ENCODE measurements at places on chromosomes 16 and 17. TPM values are rescaled to one million over a fixed set of nuclear protein-coding genes. Genes with fewer than 3 reads are reported as not detected.

- H3K27me3 ChIP-seq = no peaks in the 10 kb centered on the region
- peak; percentile 90 for DNase-seq
- no peak overlapping the region for H3K4me3 ChIP-seq
- H3K27ac ChIP-seq = peak overlapping the region; percentile 92
These were observed 19.4 kb downstream of the CEP295NL start for GRCh38 chr17:78883533-78884131.

DNA sequence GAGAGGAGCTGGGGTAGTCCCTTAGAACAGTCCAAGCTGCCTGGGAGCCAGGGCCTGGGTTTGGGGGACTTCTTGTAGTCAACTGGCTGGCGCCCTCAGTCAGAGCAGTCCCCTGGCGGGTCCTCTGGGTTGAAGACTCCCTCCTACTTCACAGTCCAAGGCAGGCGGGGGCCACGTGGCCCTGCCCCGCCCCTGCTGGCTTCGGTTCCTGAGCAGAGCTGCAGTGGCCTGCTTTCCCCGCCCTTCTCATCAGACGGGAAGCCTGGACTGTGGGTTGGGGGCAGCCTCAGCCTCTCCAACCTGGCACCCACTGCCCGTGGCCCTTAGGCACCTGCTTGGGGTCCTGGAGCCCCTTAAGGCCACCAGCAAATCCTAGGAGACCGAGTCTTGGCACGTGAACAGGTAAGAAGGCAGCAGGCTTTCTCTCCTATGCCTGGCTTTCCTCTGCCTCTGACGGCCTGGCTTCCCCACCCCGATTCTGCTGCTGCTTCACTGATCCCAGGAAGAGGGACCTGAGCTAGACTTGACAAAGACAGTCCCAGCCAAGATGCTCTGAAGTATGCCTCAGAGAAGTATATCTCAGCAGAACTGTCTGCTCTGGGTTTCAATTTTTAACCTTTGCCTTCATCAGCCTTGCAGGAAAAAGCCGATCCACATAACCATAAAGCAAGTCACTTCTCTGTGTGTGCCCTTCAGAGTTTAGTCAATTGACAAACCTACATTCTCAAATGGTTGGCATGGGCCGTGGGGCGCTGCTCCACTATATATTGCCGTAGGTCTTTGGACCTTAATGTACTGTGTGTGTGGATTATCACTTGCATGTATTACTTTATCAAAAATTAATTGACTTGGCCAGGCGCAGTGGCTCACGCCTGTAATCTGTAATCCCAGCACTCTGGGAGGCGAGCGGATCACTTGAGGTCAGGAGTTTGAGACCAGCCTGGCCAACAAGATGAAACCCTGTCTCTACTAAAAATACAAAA is 56.3 kb downstream of the SF3B3 start:
- DNase-seq = no peak
- no peaks in the 10 kb centered on the region for H3K27me3 ChIP-seq

The SPATA2L gene
- 23.6 TPM for polyA plus RNA-seq

GRCh38 chr16:86984343-86984742 is 332.8 kb downstream of the C16orf95 start:
- DNase-seq = no peak
- peaks cover 5% of the 10 kb centered on the region for H3K4me1 ChIP-seq
- no peak overlapping the region for H3K27ac ChIP-seq
- H3K27me3 ChIP-seq = no peaks in the 10 kb centered on the region

DNA sequence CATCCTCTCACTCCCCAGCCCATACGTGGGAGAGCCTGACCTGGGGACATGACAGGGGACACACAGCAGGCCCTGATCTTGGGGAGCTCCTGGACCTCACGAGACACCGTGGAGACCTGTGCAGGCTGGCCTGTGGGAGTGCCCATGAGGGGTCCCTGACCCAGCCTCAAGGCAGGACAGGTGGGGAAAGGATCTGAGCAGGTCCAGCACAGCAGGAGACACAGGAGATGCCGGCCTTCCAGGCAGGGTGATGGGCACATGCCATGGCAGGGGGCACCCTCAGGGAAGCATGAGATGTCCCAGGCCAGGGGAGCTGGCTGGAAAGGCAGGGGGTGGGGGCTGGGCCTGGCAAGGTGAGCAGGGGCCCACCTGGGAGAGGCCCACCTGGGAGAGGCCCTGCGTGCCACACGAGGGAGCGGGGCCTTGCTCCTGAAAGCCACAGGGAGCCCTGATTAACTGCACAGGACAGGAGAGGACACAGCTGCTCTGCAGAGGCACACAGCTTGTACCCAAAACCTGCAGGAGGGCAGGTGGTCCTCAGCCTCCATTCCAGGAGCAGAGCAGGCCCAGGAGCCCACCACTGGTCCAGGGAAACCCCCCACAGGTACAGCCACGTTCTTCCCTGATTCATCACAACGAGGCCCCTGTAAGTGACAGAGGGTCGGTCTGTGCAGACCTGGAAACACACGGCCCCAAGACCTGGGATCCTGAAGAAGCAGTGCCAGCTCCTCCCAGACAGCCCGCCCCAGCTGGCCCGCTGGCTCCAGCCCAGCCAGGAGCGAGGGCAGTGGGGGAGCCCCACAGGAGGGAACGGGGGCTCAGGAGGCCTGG is 26.6 kb upstream of the KRT17 start:
- no peak overlapping the region for H3K4me3 ChIP-seq
- DNase-seq = no peak
- H3K27me3 ChIP-seq = no peaks in the 10 kb centered on the region

DNA sequence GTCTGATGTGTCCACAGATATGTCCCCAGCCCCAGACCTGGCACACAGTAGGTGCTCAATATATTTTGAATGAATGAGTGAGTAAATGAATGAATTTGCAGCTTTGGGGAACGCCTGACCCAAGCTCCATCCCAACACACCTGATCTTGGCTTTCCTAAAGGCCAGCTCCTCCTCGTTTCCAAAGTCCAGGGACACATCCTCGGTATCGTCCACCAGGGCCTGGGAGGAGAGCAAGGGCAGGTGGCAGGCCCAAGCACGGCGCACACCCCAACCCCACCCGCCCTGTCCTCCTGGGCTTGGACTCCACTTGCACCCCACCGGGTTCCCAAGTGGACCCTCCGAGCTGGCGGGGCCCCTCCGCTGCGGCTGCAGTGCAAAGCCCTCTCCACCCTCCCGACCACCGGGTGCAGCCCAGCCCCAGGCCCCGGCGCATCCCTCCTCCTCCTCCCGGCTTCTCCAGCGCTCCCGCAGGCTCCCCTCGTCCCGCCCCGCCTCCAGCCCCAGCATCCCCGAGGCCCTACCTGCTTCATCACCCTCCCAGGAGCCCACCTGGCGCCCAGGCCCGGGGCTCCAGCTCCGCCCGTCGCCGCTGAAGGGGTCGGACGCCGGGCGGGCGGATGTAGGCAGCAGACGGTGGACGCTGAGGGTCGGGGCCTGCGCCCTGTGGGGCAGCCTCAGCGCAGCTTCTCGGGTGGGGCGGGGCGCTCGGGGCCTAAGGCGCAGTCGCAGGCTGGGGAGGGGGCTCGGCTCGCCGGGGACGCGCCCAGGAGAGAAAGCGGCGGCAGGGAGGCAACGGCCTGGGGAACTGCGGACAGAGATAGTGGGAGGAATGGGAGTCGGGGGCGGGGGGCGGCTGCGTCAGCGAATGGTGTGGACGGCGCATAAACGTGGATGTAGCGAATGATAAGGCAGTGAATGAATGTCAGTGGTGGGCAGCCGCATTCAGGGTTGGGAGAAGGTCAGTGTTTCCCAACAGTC is at the start of gene TVP23A:
TVP23A (minus strand) TSS at position 832 of the 979 bp plus-strand sequence; CDS start at position 531, 301 bp downstream.
- peak; percentile 33 for DNase-seq
- peaks cover 18% of the 10 kb centered on the region for H3K27me3 ChIP-seq
- peak within 1 kb of the TSS; percentile 42 for H3K4me3 ChIP-seq
- H3K36me3 ChIP-seq = no peaks in the 10 kb centered on the region

DNA sequence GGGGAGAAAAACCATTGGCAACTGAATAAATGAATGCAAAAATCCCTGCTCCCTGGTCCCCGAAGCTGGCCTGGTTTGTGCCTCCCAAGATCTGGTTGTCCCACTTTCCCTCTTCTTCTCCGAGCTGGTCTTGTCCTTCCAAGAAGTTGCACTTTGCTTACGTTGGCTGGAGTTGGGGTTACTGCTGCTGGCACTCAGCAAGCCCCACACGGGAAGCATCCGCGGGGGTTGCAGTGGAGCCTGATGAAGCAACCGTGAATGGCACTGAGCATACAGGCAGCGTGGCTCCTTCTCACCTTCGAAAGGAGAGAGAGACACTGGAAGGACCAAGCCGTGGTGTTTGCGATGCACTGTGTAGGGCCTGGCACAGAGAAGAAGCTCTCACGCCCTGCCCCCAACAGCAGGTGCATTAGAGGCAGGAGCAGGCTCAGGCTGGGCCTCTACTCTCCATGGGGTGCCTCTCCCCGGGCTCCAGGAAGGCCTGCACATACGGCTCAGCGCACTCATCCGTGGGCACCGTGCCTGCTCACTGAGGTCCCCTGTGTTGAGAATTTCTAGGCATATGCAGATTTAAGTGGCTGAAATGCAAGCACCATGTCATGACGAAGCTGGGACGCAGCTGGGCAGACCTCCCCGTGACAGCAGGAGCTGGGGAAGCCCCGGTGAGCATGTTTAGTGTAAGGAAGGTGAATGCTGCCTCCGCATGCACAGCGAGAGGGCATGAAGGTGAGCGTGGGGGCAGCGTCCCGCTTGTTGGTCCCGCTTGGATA is 12.1 kb downstream of the CA5A start:
- no peak overlapping the region for H3K4me3 ChIP-seq
- no peaks in the 10 kb centered on the region for H3K4me1 ChIP-seq
- H3K27ac ChIP-seq = no peak overlapping the region
- DNase-seq = no peak

The CCL2 gene
- polyA plus RNA-seq = 64.8 TPM

Measured in hepatocyte (in vitro differentiated cells).